Amniotic stem cell (primary cell): ENCODE measurements at places on chromosomes 2 and 18.

DNA sequence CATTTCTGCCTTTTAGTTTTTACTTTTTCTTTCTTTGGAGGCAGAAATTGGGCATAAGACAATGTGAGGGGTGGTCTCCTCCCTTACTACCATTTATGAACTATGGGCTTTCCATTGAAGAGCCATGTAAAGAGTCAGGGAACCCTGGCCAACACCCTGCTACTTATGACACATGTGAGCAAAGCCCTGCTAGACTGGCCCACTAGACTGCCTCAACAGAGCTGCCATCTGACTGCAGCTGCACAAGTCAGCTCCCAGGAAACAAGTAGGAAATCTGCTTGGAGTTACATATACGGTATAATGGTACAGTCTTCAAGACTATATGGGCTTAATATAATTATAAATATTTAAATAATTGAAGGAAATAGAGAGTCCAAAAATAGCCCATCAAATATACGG, 816.8 kb downstream of the TRIB2 start:
- DNase-seq, result no peak

GRCh38 chr2:216142540-216142939, 33.4 kb downstream of the XRCC5 start:
- no peak for DNase-seq

DNA sequence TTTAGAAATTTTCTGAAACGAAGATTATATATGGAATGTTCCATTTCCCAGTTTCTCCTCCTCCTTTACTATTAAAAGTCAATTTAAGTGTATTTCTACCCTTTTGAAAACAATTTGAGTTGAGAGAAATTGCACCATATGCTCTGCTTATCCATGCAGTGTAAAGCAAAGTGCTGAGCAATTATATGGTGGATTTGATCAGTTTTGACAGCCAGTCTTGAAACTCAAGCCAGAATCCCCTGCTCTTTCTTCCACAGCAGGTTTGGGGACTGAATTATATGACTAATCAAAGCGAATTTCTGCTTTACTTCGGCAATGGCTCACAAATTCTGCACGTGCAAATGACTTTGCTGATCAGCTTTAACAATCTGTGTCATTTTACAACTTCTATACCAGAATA, 1183.6 kb downstream of the LRP1B start:
- DNase-seq, result no peak

DNA sequence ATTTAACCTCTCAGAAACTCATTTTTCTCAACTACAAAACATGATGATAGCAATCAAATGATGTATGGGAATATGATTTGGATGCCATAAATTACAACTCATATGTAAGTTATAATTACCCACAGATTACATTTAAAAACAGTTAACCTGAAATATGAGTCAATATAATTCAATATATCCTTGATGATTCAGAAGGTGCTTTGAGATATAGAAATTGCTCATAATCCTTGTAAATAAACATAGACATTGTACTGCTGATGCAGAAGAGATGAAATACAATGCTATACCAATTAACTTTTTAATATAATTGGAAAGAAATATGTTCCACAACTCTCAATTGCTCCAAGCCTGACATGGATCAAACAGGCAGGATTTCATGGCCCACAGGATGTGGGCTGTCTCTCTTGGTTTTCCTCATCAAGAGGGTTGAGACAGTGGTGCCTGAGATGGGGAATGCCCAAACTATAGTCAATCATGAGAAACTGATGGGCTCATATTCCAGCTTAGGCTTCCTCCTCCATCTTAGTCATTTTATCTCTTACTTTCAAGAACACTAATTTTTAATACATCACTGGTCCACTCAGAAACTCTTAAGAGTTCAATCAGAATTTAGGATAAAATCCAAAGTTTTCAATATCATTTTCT, 49.4 kb downstream of the NCKAP5 start:
- no peak for DNase-seq

- DNase-seq, result no peak
Observed at GRCh38 chr2:96404446-96405373, 69.1 kb downstream of the NCAPH start.

GRCh38 chr2:191738003-191738402, 60.1 kb downstream of the NABP1 start:
- DNase-seq, result no peak

DNA sequence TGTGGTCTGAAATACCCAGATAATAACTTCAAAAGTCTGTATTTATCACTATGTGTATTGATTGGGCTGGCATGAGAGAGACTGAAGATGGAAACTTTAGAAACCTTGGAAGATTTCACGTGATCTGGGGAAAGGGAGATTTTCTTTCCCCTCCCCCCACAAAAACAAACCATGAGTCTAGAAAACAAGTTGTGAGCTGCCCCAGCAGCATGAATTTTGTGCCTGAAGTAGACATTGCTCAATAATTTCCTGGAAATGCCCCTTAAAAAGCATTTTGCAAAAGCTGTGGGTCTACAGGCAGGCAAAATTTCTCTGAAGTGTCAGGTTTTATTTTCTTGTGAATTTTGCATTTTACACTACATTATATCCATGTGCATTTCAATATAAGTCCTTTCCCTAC, 101.8 kb downstream of the ETAA1 start:
- no peak for DNase-seq

DNA sequence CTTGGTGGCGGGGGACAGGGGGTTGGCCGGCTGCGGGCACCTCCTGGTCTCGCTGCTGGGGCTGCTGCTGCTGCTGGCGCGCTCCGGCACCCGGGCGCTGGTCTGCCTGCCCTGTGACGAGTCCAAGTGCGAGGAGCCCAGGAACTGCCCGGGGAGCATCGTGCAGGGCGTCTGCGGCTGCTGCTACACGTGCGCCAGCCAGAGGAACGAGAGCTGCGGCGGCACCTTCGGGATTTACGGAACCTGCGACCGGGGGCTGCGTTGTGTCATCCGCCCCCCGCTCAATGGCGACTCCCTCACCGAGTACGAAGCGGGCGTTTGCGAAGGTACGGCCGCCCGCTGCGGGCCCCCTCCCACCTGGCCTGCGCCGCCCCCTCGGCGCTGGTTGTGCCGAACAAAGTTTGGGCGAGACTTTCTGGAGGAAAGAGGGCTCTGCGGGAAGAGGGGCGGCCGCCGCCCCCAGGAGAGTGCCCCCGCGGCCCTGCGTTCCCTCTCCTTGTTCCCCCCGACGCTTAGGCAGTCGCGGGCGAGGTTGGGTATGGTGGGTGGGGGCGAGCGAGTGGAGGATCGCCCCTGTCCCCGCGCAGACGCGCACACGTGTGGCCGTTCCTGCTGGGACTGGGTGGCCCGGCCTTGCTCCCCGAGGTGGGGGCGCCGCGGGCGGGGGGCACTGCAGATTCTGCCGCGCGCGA, 866 bp downstream of the CRIM1 start:
- no peak for DNase-seq

GRCh38 chr2:186551323-186552050, 38.4 kb upstream of the ITGAV start:
- no peak for DNase-seq
